ENCODE measurements at places on chromosomes 16 and 17.

DNA sequence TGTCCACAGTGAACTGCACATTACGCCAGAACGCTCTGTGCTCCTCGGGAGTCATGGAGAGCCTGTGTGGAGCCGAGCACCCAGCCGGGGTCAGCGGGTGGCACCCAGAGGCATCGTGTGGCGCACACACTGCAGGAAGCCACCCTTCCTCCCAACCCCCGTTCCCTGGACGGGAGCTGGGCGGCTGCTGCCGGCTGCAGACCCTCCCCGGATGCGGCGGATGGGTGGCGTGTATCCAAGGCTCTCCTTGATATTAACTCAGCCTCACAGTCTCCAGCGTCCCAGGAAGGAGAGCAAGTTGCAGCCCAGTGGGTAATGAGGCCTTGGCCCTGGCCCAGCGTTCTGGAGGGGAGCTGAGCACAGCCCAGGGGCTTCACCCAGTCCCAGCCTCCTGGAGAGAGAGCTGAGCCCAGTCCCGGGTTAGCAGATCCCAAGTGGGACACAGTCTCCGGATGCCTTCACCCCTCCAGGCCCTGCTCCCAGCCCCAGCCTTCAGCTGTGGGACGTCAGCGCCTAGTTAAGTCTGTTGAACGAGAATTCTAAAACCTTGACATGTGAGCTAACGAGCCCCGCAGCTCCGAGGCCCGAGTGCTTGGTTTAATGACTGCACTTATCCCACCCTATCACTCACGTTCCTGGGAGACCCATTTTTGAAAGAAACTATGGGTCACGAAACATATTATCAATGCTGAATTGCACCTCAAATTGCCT lies 86.6 kb downstream of the TBC1D16 start:
- DNase-seq = no peak

DNA sequence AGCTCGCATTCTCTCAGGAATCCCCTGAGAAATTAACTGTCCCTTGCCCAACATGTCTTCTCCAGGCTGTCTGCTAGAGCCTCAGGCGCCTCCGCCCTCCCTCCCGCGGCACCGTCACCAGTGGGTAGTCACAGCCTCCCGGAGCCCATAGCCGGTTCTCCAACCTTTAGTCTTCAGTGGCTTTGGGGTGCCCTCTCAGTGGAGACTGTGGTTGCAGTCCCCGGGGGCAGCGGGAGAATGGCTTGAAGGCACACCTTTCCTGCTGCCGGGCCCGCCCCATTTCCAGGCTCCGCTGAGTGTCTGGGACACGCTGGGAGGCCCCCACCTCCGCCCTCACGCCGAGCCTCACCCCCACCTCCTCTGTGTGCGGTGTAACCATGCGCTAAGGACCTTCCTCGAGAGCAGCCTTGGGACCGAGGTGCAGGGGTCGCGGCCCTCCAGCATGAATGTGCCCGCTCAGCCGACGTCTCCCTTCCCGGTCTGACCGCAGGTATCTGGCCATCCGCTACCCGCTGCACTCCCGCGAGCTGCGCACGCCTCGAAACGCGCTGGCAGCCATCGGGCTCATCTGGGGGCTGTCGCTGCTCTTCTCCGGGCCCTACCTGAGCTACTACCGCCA lies 1.7 kb downstream of the GALR2 start:
- no peak for DNase-seq

GRCh38 chr17:2647957-2648356 lies 54.5 kb downstream of the PAFAH1B1 start:
- DNase-seq = no peak

GRCh38 chr16:73011926-73012325 lies 36.0 kb downstream of the ZFHX3 start:
- DNase-seq = no peak

DNA sequence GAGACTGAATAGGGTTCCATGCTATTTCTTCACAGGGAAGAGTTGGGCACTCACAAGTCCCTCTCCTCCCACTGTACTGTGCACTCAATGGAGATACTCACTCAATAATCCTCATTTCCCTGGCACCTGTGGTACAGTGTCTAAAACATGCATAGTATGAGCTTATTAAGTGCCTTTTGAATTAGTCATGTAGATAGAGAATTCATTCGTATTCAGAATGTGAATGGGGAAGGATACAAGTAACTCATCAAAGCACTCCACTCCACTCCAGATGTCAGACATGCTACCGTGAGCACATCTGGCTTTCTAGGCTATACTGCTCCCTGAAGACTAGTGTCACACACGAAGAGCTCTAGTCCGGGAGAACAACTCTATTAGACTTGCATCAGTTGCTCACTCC lies 6.3 kb downstream of the C17orf75 start:
- no peak for DNase-seq

GRCh38 chr17:81121841-81122733 lies 43.2 kb upstream of the PVALEF start:
- no peak for DNase-seq

DNA sequence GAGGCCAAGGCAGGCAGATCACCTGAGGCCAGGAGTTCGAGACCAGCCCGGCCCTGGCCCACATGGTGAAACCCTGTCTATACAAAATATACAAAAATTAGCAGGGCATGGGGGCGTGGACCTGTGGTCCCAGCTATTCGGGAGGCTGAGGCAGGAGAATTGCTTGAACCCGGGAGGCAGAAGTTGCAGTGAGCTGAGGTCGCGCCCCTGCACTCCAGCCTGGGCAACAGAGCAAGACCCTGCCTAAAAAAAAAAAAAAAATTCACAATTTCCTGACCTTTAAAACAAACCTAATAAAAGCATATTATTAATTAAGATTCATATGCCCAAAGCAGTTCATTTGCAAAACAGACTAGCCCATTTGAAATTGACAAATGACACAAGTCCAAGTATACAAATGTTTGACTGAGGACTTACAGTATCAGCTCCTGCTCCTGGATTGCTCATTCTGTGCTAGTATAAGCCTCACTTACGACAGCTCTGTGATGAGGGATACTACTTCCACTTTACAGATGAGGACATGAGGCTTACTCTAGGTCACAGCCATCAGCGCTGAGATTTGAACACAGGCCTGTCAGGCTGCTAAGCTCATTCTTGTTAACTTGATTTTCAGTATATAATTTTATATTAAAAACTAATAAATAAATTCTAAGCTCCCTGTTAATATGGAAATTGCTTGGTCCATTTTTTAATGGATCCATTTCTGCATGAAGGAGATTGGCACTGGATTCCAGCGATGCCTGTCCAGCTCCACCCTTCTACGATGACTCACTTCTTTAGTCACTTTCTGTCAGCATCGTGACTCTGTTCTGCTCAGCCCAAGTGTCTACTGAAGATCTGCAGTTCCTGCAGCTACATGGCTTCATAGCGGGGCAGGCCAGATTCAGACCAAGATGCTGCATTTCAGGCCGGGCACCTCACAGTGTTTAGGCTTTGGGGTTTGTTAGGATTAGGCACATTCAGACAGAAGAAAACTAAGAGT lies 88.2 kb downstream of the WDR59 start:
- DNase-seq = no peak

GRCh38 chr17:74678541-74678940 lies 34.2 kb downstream of the CD300LF start:
- no peak for DNase-seq

DNA sequence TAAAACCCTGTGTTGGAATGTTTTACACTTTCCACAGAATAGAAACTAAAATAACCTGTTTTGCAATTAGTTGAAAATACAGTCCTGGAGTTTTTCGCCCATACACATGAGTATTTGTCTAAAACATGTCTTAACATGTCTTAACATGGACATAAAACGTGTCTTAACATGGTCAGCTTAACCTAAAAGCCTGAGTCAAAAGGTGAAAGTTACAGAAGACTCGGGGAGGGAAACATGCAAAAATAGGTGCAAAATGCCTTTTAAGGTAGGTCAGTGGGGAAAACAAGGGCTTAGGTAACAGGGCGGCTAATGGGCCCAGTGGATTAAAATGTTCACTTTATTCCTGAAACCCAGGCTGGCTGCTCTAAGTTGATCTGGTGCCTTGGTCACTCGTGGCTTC lies 56.1 kb upstream of the RBL2 start:
- no peak for DNase-seq

DNA sequence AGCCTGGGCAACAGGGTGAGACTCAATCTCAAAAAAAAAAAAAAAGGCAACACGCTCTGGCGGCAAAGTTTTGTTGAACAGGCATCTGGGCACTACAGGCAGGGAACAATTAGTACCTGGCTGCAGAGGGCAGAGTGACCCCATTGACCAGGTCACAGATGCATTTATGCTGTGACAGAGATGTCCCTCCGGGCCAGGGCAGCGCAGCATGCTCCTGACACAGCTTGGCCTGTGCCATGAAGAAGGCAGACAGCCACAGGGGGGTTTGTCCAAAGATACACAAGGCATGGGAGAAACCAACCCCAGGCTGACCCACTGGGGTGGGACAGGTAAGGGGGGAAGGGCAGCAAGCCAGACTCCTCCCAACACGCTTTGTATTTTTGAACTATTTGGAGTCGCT lies 7.7 kb upstream of the SRRM2 start:
- no peak for DNase-seq

DNA sequence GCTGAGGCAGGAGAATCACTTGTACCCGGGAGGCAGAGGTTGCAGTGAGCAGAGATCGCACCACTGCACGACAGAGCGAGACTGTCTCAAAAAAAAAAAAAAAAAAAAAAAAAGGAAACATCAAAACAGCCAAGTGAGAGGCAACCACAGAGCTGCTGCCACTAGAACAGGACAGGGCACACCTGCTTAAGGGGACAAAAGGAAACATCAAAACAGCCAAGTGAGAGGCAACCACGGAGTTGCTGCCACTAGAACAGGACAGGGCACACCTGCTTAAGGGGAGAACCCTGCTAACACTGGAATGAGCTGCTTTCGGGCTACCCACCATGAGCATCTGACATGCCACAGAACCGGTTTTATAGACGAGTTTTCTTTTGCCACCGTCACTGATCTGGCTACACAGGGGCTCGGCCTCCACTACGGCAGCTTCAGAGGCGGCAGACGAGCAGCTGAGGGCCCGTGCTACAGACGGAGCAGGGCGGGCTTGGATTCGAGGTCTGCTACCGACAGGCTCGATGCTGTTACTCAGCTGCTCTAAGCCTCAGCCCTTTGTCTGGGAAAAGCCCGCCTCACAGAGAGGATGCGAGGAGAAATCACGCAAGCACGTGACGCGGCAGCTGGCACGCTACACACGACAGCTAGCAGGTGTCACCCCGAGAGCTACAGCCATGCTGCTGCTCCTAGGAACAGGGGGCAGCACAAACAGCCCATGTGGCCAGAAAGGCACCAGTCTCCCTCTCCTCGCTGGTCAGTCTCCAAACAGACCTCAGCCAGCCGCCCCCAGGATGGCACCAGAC lies 2.0 kb downstream of the P4HB start:
- peak; percentile 46 for DNase-seq

- DNase-seq = peak; percentile 12
Observed at GRCh38 chr17:5511401-5512225, 25.2 kb downstream of the MIS12 start.

GRCh38 chr16:67015313-67015731 lies 13.6 kb upstream of the CBFB start:
- DNase-seq = no peak

DNA sequence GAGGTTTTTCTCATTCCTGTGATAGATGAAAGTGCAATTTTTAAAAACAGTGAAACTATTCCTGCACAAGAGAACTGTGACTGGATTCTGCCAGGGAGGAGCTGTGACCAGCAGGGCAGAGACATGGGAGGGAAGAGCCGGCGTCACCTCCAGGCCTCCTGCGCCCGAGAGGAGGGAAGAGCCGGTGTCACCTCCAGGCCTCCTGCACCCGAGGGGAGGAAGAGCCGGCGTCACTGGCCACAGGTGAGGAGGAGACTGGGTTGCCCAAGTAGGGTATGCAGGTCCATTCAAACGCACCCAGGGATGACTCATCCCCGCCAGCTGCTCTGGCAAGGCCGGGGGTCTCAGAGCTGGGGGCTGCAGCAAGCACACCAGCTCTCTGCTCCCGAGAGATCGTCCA lies 56.7 kb downstream of the METRNL start:
- DNase-seq = no peak

- no peak for DNase-seq
Observed at GRCh38 chr16:12721841-12722421, 81.8 kb downstream of the CPPED1 start.

- no peak for DNase-seq
Observed at GRCh38 chr16:73558219-73558618, 510.3 kb upstream of the ZFHX3 start.

DNA sequence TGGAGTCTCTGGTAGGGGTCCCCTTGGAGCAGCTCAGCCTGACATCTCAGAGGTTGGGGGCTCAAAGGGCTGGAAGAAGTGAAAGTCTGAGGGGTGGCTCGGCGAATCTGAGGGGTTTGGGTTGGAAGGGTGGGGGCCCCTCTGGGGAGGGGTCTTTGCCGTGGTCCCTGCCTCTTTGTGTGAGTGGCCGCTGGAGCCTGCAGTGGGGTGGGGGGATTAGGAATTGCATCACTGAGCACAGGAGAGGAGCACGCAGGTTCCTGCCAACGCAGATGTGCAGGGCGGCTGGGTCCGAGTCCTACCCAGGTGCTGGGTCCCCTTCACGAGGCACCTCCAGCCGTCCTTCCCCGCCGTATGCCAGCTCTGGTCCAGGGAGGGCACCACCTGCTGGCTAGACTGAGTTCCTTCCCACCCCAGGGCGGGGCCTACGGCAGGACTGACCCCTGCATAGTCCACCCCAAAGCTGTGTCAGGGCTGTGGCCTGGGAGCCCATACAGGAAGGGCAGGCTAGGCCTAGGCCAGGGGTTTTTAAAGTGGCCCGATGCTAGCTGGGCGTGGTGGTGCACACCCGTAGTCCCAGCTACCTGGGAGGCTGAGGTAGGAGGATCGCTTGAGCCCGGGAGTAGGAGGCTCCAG lies 9.9 kb downstream of the FMNL1 start:
- DNase-seq = no peak

DNA sequence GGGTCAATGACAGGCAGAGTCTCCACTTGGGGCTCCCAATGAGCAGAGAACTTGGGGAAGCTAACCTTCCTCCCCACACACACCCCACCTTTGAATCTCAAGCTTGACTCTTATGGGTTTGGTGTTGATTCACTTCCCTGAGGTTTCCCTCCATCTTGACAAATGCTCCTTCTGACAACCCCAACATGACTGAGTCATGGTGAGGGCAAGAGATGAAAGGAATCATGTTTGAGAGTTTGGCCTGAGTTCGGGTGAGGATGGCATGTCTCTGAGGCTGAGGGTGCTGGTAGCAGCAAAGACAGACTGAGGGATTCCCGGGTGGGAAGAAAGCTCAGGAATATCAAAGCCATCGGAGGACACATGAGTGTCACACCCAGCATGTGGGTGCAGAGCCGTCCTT lies 18.7 kb downstream of the KRT9 start:
- no peak for DNase-seq

DNA sequence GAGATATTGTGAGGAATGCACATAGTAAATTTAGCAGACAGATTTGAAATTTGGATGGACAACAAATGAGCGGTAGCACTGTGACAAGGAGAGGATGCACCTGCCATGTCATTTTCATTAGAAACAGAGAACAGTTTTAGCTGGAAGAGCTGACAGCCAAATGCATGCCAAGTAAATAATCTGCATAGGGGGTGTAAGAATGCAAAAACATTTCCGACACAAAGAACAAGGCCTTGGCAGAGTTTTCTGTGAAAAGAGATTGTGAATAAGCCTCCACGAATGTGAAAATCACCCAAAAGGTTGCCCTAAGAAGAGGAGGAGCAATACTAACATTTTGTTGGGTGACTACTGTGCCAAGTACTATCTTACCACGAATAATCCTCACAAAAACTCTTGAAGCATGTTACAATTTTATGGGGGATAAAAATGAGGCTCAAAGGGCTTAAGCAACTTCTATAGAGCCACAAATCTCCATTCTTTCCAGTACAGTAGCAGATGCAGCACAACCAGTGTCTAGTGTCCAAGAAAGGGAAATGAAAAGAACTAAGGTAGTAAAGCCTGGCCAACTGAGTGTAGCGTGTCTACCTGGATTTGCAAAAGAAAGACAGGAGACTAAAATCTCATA lies 28.3 kb downstream of the TMEM100 start:
- no peak for DNase-seq

Data from MV-4-11 (cell line).